ENCODE measurements at places on chromosomes 2 and 18.

- no peaks in the 10 kb centered on the region for H3K4me1 ChIP-seq
- DNase-seq, result no peak
- no peak overlapping the region for H3K4me3 ChIP-seq
- no peaks in the 10 kb centered on the region for H3K27me3 ChIP-seq
Observed at GRCh38 chr2:10620481-10620880, 69.3 kb downstream of the NOL10 start.

DNA sequence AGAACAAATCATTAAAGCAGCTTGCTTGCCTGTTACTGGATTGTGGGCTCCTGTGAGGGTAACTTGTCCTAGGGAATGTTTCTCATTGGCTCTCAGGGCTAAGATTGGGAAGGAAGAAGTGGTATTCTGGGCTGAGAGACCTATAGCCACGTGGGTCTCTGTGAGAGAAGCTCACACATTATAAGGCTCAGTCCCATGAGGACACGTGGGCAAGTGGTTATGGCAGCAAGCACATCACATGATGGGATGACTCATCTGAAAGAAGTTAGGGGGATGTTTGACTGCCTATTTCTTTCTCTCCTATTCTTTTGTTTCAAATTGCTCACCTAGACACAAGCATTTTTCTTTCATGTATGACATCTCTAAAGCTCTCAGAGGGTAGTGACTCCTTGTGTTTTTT, 418.0 kb upstream of the ST6GAL2 start:
- no peaks in the 10 kb centered on the region for H3K27me3 ChIP-seq
- no peak overlapping the region for H3K27ac ChIP-seq
- H3K4me3 ChIP-seq, result no peak overlapping the region
- no peak for DNase-seq
- no peaks in the 10 kb centered on the region for H3K36me3 ChIP-seq
- no peaks in the 10 kb centered on the region for H3K4me1 ChIP-seq

- no peak for DNase-seq
- H3K27me3 ChIP-seq, result no peaks in the 10 kb centered on the region
- H3K27ac ChIP-seq, result no peak overlapping the region
- no peak overlapping the region for H3K4me3 ChIP-seq
- H3K4me1 ChIP-seq, result peaks cover 38% of the 10 kb centered on the region
- no peaks in the 10 kb centered on the region for H3K36me3 ChIP-seq
Observed at GRCh38 chr2:64287202-64287740, 143.1 kb upstream of the PELI1 start.

DNA sequence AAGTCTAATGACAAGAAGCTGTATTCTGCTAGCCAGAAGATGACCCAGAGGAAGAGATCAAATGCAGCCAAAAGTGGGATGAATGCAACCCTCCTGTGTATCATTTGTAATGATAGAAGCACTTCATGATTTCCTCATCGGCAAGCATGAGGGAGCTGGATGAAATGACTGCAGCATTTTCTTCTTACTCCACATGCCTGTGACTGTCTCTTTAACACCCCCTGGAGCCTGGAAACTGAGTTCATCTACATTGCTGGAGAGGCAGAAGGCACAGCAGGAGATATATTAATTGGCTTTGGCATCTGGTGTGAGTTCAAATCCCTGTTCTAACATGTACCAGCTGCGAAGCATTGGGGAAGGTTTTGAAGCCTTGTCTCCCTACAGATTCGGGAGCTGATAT, 37.7 kb downstream of the ID2 start:
- H3K4me3 ChIP-seq, result no peak overlapping the region
- no peak for DNase-seq
- no peak overlapping the region for H3K27ac ChIP-seq
- H3K36me3 ChIP-seq, result no peaks in the 10 kb centered on the region
- H3K4me1 ChIP-seq, result no peaks in the 10 kb centered on the region

DNA sequence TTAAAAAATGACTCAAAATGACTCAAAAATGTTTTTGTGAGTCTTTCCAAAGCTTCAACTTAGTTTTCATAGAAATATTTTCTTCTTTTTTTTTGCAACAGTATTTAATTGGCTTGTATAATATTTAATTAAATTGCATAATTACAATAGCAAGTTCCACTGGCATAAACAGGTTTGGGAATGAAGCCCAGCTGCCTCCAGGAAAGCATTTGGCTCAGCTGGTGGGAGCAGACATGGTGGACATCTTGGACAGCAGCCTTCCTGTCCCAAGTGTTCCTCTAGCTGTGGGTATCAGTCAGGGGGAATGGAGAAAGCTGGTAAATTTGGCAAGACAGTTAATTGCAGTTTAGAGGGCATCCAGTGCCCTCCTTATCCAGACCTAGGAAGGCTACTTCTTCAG, 213.4 kb downstream of the ZBTB7C start:
- peaks cover 2% of the 10 kb centered on the region for H3K27me3 ChIP-seq
- no peak for DNase-seq
- no peak overlapping the region for H3K27ac ChIP-seq
- no peaks in the 10 kb centered on the region for H3K36me3 ChIP-seq
- H3K4me1 ChIP-seq, result peaks cover 26% of the 10 kb centered on the region
- no peak overlapping the region for H3K4me3 ChIP-seq

GRCh38 chr18:54822872-54823845, 5.1 kb upstream of the RAB27B start:
- no peak overlapping the region for H3K27ac ChIP-seq
- H3K27me3 ChIP-seq, result peaks cover 2% of the 10 kb centered on the region

Measured in muscle of leg (tissue), 16 donors.